NK-92 treated with Interleukin-12 subunit alpha and Interleukin-12 subunit beta, amount 100 ng/mL, for 24 hours (cell line): ENCODE measurements at places on chromosomes 11 and 22.

- no peak for DNase-seq
These were observed 5.8 kb upstream of the CCND1 start for GRCh38 chr11:69635195-69635594.

DNA sequence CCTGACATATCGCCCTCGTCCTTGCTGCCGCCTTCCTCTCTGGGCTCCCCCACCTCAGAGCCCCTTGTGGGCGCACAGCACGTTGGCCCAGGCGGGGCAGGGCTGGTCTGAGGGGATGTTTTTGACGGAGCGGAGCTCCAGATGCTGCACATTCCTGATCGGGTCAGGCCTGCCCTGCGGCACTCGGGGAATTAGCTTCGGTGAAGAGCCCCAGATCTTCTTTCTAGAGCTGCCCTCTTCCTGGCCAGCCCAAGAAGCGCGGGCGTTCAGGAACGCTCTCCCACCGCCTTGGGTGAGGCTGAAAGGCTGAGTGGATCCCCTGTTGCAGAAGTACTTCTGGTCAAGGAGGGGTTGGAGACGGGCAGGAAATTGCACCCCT, 12.1 kb downstream of the YPEL4 start:
- no peak for DNase-seq

DNA sequence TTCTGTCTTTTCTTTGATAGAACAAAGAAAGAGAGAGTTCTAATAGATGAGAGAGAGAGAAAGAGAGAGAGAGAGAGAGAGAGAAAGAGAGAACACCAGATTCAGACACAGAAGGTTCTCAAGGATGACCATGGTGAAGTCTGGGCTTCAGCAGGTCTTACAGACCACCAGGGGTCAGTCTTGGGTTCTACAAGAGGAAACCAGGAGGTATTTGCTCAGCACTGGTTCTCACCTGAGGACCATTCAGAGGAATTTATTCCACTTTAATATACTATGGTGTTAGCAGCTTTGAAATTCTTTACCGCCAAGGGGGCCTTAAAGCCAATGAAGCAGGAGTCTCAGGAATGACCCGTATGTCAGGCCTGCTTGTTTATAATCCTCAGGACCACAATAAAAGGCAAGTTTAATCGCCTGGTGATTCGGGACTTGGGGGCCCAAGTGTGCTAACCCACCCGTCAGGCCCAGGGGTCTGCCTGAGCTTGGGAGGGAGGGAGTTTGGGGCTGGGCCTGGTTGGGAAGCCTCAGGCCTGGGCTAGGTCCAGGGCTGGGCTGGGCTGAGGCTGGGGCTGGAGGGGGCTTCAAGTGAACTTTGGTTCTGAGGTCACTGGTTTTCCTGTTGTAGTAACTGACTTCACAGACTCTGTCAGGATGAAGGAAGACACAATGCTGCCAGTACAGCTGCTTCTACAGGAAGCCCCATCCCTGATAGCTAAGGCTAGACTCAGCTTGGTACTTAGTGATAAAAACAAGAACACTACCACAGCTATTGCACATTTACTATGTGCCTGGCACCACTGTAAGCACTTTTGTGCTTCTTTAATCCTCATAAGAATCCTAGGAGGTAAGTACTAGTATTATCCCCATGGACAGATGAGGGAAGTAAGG, 179.2 kb upstream of the ZBED5 start:
- DNase-seq = no peak

- no peak for DNase-seq
These were observed 16.7 kb downstream of the SHANK2 start for GRCh38 chr11:71235719-71236118.

GRCh38 chr11:118339281-118339961, 3.1 kb downstream of the CD3D start:
- no peak for DNase-seq

DNA sequence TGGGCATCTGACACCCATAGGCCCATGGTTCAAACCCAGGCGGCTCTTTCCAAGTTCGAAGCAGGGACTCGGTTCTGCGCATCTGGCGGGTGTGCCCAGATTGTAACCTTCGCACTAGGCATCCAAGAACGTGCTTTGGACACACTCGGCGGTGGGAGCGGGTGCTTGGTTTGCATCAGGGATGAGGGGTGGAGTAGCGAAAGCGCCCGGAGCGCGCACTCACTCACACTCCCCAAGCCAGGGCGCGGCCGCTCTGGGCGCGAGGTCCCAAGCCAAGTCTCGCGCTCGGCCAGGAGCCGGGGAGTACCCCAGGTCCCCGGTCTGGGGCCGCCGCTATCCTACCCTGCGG, 243 bp upstream of the SYT9 start:
- DNase-seq = no peak

DNA sequence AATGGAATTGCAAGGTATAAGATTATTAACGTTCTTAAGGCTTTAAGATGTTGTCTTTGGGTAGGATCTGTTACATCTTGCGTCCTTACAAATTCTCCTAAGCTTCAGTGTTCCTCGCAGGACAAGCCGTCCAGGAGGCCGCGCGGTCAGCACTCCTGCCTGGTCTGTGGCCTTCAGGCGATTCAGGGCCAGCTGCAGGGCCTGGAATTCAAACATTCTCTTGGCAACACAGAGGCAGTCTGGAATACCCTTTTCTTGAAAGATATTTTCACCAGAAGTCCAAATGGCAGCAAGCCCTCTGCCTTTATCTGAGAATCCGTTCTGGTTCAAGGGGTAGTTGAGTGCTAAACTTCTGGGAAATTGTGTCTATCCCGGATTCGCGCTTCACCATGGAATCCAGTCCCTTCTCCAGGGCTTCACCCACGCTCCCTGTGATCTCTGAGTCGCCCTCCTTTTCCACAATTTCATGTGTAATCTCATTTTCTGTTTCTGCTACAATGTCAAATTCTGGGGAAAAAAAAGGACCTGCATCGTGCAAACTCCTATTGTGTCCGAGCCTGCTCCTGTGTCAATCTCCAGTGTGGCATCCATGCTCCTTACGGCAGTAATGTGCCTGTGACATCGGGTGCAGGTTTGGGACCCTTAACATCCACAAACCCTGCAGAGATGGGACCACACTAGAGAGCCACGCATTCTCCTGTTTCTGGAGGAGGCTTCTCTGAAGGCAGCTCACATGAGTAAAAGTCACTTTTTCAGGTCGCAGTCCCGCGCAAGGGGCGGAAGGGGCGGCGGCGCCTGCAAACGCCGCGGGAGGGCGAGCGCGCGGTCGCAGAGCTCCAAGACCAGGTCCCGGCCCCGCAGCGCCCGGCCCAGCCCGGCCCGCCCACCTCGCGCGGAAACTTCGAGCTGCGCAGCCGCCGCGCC, 25.4 kb upstream of the SORL1 start:
- DNase-seq = no peak

DNA sequence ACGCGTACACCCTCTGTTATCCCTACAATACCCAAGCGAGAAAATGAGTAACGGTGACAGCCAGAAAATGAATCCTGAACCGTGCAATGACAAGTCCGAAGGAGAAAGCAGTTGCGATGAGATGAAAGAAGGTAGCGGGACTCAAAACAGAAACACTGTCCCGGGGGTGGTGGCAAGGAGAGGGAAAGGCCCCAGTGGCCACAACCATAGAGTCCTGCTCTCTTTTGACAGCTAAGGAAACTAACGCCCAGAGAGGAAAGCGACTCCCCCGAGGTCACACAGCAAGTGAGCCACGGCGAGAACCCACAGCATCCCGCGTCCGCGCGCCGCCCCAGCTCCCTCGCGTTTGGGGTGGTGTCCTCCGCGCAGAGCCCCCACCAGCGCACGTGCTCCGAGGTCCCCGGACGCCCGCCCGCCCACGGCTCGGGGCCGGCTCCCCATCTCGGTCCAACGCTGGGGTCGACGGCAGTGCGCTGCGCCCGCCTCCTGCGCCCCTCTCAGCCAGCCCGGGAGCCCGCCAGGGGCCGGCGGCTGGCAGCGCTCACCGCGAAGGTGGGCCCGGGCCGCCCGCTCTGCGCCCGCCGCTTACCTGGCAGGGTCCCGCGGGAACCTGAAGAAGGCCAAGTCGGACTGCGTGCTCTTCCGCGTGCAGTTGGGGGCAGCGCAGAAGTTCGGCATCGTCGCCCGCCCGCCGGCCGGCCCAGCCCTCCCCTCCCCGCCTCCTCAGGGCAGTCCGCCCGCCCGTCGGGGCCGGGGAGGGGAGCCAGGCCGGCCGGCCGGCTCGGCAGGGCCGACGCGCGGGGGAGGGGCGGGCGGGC, 564 bp downstream of the THAP12 start:
- DNase-seq = peak; percentile 54

DNA sequence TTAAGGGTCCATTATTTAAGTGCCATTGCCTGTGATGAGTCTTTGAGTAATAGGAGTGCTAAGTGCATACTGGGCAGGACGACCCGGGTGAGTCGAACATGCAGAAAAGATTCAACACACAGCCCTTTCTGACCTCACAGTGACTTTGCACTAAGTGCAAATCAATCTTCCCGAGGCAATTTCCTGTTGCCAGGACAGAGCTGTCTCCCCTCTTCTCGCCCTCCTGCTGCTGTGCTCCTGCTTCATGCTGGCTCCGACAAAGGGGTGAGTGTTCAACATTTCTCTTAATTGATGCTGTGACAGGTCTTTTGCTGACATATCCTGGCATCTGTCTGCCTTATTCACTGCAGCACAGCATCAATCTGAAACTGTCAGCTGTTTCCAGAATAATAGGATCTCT, 42.0 kb downstream of the MCHR1 start:
- no peak for DNase-seq

GRCh38 chr22:48953103-48953720, 874.5 kb downstream of the BRD1 start:
- DNase-seq = no peak

GRCh38 chr11:92643827-92644226, 325.6 kb upstream of the MTNR1B start:
- no peak for DNase-seq

- DNase-seq = no peak
These were observed 14.8 kb upstream of the ALDH3B2 start for GRCh38 chr11:67689178-67689577.

- no peak for DNase-seq
These were observed 180.7 kb downstream of the MPPED1 start for GRCh38 chr22:43592476-43592875.

GRCh38 chr11:93410441-93410840, 79.9 kb downstream of the DEUP1 start:
- no peak for DNase-seq

DNA sequence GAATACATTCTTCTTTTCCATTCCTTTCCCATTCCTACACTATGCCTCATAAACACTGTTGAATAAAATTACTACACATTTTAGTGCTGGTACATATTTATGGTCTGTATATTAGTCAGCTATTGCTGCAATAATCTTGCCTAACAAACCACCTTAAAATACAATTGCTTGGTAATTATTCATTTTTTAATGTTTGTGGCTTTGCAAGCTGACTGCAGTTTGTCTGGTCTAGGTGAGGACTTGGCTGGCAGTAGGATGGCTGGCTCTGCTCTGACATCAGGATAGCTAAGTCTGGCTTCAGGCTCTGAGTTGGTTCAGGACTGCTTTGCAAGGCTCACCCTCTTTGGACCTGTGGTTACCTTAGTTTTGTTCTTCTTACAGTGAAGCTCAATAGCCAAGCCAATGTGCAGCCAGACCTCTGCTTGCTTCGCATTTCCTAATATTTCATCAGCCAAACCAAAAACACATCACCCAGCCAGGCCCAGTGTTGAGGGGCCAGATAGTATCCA, 913.4 kb upstream of the RAG2 start:
- DNase-seq = no peak

DNA sequence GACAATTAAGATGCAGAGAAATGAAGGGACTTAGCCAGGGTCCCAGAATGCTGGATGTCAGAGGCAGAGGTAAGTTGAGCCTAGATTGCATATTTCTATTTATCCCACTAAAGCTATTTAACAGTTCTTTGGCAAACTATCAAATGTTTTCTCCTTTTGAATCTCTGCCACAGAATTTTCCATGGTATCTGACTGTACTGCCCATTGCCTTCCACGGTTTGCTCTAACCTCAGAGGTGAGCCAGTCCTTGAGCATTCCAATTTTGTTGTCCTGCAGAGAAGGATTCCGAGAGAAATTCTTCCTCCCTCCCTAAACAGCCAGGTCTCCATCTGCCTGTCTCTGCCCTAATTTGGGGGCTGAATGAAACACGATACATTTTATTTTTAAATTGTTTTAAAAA, 368.3 kb upstream of the SYN3 start:
- DNase-seq = no peak

GRCh38 chr22:31378123-31378522, 21.3 kb upstream of the DRG1 start:
- no peak for DNase-seq

DNA sequence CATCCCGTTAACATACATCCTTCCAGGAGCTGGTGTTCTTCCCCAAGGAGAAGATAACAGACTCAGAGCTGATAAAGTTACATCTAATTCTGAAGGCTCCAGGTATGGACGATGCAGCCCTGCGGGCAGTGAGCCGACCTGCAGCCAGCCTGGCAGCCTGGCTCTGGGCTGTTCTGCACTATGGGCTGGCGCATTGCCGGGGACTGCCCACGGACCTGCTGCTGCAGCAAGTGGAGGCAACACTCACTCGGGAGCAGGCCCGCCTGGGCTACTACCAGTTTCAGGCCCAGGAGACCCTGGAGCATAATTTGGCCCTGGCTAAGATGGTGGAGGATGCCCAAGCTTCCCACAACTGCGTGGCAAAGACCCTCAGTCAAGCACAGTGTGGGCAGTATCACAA, 39.7 kb downstream of the RRP8 start:
- no peak for DNase-seq

GRCh38 chr11:729492-730074, 17.7 kb upstream of the TALDO1 start:
- DNase-seq = no peak

DNA sequence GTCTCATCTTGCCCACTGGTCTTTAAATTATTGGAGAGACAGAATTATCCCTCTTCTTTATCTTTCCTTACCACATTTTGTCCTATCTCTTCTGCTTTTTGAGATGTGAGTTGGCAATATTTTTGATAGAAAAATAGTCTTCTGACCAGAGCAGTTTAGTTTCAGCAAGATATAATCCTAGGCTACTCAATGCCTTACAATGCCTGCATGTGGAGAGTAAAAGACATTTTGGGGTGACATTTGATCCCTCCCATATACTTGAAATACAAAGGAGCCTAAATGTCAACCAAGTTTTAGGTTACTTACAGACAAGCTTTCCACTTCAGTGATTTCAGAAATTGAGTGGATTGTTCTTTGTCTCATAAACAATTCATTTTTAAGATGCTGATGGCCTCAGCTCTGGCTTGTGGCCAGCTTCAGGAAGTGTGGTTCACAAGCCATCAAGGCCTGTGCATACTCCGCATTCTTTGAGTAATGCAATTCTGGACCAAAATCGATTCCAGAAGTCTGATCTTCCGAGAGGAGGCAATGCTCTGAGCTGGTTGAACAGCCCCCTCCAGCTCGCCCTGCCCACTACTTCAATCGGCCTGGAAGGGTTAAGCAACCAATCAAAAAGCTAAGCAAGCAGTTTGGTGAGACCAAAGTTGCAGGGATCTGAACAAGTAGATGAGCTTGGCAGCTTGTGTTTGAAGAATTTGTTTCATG, 274.4 kb downstream of the BLID start:
- no peak for DNase-seq

- peak; percentile 47 for DNase-seq
These were observed 528 bp downstream of the WEE1 start for GRCh38 chr11:9573775-9574621.

GRCh38 chr22:42811459-42811858, 45.6 kb downstream of the ARFGAP3 start:
- no peak for DNase-seq

- no peak for DNase-seq
These were observed 49.9 kb upstream of the WNT7B start for GRCh38 chr22:46026899-46027210.
